Large intestine (tissue), 12 donors: ENCODE measurements at places on chromosomes 4 and X.

DNA sequence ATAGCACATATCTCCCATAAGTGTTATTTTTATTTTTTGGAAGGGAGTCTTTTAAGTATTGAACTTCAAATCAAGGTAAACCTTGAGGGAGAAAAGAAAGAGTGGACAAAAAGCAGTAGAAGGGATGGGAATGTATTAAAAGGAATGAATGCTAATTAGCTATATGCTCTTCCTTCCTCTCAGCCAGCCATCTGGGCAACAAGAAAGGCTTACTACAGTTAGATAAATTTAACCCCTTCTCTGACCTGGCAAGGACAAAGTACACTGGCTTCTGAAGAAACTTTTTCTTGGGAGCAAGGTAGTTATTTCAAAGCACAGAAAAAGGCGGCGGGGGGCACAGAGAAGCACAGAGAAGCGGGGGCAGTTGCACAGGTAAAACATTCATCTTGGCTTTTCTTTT lies 54.6 kb downstream of the GAB1 start:
- H3K4me3 ChIP-seq, result no peak overlapping the region
- peak overlapping the region; percentile 44 for H3K27ac ChIP-seq
- H3K36me3 ChIP-seq, result no peaks in the 10 kb centered on the region
- H3K27me3 ChIP-seq, result no peaks in the 10 kb centered on the region

GRCh38 chr4:38831653-38832052 lies 25.0 kb downstream of the TLR6 start:
- no peak overlapping the region for H3K4me3 ChIP-seq
- no peak for DNase-seq
- H3K36me3 ChIP-seq, result no peaks in the 10 kb centered on the region
- H3K27ac ChIP-seq, result no peak overlapping the region
- no peaks in the 10 kb centered on the region for H3K27me3 ChIP-seq
- no peaks in the 10 kb centered on the region for H3K4me1 ChIP-seq

DNA sequence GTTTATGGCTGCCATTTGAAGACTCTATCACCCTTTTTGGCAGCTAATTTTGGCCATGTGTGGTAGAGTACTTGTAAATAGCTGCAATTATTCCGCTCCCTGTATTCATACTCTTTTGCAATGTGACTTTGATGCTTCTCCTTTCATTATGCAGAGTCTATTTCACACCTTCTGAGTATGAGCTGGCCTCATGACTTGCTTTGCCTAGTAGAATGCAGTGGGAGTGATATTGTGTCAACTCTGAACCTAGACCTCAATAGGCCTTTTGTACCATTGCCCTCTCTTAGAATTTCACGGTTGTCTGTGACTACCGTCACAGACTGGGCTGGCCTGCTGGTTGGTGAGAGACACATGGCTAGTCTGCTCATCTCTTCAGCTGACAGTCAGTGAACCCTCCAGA lies 118.8 kb downstream of the DDIT4L start:
- no peaks in the 10 kb centered on the region for H3K4me1 ChIP-seq
- no peak for DNase-seq

GRCh38 chr4:67087897-67088296 lies 457.4 kb downstream of the CENPC start:
- no peak overlapping the region for H3K4me3 ChIP-seq
- H3K27me3 ChIP-seq, result no peaks in the 10 kb centered on the region
- no peaks in the 10 kb centered on the region for H3K36me3 ChIP-seq
- H3K4me1 ChIP-seq, result no peaks in the 10 kb centered on the region
- DNase-seq, result peak; percentile 15
- H3K27ac ChIP-seq, result no peak overlapping the region

DNA sequence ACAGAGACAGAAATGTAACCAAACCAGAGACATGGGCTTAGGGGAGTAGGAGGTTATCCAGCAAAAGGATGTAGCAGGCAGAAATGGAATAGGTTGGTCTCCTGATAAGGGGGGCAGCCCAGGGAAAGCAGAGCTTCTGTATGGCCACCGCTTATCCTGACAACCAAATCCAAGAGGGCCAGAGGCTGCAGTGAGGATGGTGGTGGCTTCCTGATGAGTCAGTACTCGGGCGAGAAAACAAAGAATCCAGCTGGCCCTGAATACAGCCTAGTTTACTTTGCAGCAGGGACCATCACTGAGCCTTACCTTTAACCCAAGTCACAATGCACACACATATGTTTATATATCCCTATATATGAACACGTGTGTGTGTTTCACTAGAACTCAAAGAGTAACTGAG lies 129.7 kb upstream of the FTHL17 start:
- no peak overlapping the region for H3K4me3 ChIP-seq
- no peaks in the 10 kb centered on the region for H3K36me3 ChIP-seq
- no peaks in the 10 kb centered on the region for H3K27me3 ChIP-seq
- H3K27ac ChIP-seq, result no peak overlapping the region

DNA sequence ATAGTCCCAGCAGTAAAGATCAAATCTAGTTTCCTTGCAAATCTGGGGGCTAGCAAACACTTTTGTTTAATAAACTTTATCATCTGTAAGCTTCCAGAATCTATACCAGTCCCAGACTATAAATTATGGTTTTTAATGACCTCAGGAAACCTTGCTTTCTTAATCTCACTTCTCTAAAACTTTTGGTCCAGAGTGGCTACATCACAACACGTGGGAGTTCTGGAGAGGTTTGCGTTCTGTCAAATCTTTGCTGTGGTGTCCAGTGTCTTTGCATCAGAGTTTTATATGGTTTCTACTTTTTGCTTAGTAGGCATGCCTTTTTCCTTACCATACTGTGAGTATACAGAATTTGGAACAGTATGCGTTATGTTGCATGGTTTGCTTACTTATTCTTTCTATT lies 193.9 kb downstream of the ANK2 start:
- no peak overlapping the region for H3K4me3 ChIP-seq
- no peak for DNase-seq
- H3K36me3 ChIP-seq, result peaks cover 6% of the 10 kb centered on the region
- H3K27ac ChIP-seq, result no peak overlapping the region
- H3K4me1 ChIP-seq, result no peaks in the 10 kb centered on the region

DNA sequence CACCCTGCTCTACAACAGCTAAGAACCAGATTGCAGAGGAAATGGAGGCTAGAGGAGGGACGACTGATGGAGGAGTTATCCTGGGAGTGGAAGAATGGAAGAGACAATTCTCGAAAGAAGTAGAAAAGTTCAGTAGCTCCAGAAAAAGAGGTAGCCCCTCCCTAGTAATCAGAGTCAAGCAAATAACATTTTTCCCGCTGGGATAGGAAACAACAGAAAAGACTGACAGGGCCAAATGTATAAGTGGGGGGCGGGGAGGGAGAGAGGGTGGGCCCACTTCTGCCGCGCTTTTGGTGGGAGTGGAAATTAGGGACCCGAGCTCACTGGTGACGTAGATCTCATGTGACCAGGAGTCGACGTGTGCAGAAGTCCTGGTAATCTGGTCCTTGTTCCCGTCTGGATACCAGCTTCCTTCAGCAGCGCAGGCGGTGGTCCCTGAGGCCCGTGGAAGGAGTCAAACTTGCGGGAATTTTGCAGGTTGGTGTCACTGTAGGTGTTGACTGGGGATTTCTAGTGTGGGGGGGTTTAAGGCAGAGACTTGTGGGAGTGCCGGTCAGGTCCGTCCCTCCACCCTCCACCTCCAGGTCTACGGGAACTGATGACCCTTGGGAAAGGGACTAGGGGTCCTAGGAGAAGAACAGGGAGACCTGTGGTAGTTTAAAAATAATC lies at the start of gene TCEAL9:
Gene TCEAL9 (plus strand): TSS at position 377 of the 669 bp plus-strand sequence. CDS start 1,179 bp downstream, outside the sequence.
- H3K27me3 ChIP-seq, result no peaks in the 10 kb centered on the region
- peak within 1 kb of the TSS; percentile 94 for H3K27ac ChIP-seq
- H3K4me1 ChIP-seq, result no peaks in the 10 kb centered on the region
- H3K36me3 ChIP-seq, result no peaks in the 10 kb centered on the region
- H3K4me3 ChIP-seq, result peak within 1 kb of the TSS; percentile 90

DNA sequence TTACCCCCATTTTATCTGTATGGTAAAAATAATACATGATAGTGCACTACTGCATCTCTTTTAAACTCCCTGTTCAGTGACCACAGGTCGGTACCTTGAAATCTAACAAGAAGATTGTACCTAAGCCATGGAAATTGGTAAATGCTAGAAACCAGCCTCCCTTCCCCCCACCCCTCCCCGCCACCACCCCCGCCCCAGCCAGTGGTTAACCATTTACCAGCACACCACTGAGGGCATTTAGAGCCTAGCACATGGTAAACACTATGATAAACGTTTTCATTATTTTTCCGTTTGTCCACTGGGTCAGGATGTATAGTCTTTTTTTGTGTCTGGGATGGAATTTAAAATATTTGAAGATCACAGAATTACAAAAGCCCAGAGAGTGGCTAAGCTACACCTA lies 703 bp upstream of the FTSJ1 start:
- H3K36me3 ChIP-seq, result no peaks in the 10 kb centered on the region
- H3K27ac ChIP-seq, result peak overlapping the region; percentile 54
- no peak for DNase-seq

GRCh38 chr4:8589823-8590545 lies 2.6 kb upstream of the CPZ start:
- peaks cover 53% of the 10 kb centered on the region for H3K27me3 ChIP-seq
- H3K36me3 ChIP-seq, result no peaks in the 10 kb centered on the region
- H3K27ac ChIP-seq, result no peak overlapping the region

DNA sequence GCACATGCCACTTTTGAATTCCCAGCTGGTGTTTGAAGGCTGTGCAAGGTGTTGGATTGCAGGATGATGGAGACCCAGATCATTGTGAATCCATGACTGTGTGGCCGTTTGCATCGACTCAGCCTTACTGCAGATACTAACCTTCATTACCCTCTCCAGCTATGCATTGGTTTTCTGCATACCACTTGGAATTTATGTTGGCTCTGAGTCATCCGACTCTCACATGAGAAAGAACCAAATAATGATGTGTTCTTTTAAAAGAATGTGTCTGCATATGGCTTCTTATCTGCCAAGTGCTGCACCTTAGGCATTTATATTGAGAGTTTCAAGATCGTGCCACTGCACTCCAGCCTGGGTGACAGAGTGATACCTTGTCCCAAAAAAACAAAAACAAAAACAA lies 106.7 kb upstream of the PRKX start:
- H3K27ac ChIP-seq, result peak overlapping the region; percentile 49
- peak; percentile 10 for DNase-seq
- H3K4me1 ChIP-seq, result peaks cover 5% of the 10 kb centered on the region
- H3K4me3 ChIP-seq, result no peak overlapping the region
- no peaks in the 10 kb centered on the region for H3K27me3 ChIP-seq

- no peak overlapping the region for H3K4me3 ChIP-seq
- H3K36me3 ChIP-seq, result no peaks in the 10 kb centered on the region
- H3K27ac ChIP-seq, result no peak overlapping the region
- H3K4me1 ChIP-seq, result no peaks in the 10 kb centered on the region
These were observed 112.6 kb downstream of the TMA16 start for GRCh38 chr4:163606896-163607691.

DNA sequence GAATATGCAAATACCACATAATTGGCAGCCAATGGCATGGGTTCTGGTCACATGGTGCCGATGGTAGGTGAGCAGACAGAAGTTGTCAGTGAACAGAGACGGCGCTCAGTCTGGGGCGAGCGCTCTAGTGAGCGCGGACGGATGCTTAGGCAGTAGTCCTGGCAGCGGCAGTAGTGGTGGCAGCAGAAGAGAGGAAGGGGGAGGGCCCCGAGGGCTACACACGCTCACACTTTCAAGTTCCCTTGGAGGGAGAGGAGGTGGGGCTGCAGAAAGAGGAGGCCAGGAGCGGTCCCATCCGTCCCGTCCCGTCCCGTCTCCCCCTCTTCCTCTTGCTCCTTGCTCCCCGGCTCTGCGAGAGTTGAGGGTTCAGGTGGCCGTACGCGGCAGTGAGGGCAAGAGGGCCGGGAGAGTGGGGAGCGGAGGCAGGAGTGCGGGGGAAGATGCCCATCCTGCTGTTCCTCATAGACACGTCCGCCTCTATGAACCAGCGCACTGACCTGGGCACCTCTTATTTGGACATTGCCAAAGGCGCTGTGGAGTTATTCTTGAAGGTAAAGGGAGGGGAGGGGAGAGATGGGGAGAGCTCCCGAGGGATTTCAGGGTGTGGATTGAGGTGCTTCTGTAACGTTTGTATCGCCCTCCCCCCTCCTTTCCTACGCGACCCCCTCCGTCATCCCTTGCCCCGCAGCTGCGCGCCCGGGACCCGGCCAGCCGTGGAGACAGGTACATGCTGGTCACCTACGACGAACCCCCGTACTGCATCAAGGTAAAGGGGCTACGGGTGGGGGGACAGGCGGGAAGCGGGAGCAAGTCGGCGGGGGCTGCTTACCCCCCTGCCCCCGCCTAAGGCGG lies at the start of gene INTS6L:
Gene INTS6L (plus strand): TSS at position 108 of the 852 bp plus-strand sequence. CDS start 333 bp downstream, at position 441.
- no peaks in the 10 kb centered on the region for H3K36me3 ChIP-seq
- H3K27ac ChIP-seq, result peak within 1 kb of the TSS; percentile 96
- H3K4me3 ChIP-seq, result peak within 1 kb of the TSS; percentile 65
